ENCODE measurements at places on chromosomes 2 and 18.

DNA sequence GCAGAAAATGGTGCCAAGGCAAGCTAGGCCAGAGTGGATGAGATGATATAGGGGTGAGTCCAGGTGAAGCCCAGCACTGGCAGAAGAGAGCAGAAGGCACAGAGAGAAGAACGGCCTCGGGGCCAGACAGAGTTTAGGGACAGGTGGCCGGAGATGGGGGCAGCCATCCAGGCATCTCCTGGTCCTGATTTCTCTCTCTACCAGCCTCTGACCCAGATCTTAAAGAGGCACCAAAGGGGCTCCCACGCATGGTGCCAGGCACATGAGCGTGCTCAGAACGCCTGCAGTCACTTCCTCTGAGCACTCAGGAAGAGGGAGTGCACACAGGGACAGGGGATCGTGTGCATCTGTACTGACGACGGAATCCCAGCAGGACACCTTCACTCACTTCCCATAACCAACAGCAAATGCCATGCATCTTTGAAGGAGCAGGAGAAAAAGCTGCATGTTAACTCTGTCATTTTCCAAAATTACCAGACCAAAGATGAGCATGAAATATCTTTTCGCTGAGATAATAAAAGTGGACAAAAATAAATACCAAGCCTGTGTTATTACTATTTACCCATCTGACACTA, 427.8 kb upstream of the MYT1L start:
- DNase-seq, result no peak

DNA sequence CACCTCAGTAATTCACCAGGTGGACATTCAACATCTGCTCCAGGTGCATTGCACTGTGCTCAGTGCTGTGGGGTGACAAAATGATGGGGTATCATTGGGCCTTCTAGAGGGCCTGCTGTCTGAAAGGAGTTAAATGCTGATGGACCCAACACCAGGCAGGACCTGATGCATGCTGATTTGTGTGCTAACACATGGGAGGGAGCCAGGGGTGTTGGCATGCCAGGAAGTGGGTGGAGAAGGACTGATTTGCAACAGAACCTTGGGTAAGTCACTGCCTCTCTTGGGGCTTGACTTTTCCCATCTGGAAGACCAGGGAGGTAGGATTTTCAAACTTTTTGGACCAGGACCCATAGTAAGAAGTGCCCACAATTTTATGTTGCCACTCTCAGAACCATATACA, 57.9 kb upstream of the CXCR4 start:
- no peak for DNase-seq

GRCh38 chr2:149005471-149006077, 32.9 kb upstream of the LYPD6B start:
- peak; percentile 5 for DNase-seq

- no peak for DNase-seq
Measured at GRCh38 chr2:233800208-233800607, 22.1 kb downstream of the MROH2A start.

GRCh38 chr2:235901243-235901642, 266.9 kb downstream of the GBX2 start:
- DNase-seq, result no peak

DNA sequence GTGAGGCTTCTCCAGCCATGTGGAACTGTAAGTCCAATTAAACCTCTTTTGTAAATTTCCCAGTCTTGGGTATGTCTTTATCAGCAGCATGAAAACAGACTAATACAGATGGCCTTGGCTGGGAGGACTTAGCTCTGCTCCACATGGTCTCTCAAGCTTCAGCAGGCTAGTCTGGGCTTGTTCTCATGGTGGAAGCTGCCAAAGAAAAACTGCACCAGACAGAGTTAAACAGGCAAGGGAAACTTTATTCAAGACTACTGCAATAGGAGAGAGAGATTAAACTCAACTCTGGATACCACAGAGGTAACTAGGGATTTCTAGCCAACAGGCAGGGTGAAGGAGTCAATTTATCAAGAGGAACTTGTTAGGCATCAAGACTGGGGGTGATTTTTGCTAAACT, 142.1 kb downstream of the CABLES1 start:
- DNase-seq, result no peak

DNA sequence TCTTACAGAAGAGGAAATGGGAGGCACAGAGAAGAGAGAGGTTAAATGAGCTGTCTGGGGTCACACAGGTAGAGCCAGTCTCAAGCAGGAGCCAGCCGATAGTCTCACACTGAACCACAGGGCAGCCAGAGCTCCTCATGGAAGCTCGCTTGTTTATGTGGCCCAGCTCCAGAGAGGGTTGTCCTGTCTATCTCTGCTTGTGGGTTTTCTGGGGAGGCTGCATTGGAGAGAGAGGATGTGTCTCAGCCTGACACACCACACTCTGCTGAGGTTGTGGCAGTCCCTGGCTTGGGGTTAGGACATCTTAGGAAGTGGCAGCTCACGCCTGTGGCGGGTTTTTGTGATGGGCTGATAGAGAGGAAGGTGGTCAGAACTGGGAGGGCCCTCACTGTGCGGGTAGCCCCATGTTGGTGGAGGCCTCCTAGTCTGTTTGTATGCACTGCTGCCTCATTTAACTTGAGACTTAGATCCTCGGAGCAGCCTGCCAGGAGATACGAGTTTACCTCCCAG, 52.3 kb downstream of the TCF7L1 start:
- no peak for DNase-seq

GRCh38 chr2:26805241-26805676, 19.4 kb downstream of the CENPA start:
- DNase-seq, result peak; percentile 76

GRCh38 chr2:5894355-5894754, 202.2 kb downstream of the SOX11 start:
- DNase-seq, result no peak

DNA sequence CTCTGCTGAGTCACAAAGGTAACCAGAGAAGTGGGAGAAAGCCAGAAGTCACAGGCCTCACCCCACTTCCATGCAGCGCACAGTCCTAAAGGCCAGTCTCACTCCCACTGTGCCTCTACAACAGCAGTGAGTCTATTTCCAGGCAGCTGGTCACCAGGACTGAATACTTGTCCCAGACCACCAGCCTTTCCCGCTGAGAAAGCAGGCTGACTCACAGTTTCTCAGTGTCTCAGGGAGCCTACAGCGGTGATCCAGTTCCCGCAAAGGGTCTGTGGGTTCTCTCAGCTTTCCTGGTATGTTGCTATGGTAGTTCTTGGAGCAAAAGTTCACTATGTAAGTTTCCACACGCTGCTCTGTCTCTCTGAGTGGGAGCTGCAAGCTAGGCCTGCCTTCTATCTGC, 622.5 kb downstream of the RNF144A start:
- peak; percentile 94 for DNase-seq

GRCh38 chr2:234879671-234880455, 72.0 kb upstream of the SH3BP4 start:
- peak; percentile 88 for DNase-seq
